ENCODE measurements at places on chromosomes 1 and 21.

GRCh38 chr1:25039229-25039628 lies 109.2 kb upstream of the RUNX3 start:
- DNase-seq: no peak

DNA sequence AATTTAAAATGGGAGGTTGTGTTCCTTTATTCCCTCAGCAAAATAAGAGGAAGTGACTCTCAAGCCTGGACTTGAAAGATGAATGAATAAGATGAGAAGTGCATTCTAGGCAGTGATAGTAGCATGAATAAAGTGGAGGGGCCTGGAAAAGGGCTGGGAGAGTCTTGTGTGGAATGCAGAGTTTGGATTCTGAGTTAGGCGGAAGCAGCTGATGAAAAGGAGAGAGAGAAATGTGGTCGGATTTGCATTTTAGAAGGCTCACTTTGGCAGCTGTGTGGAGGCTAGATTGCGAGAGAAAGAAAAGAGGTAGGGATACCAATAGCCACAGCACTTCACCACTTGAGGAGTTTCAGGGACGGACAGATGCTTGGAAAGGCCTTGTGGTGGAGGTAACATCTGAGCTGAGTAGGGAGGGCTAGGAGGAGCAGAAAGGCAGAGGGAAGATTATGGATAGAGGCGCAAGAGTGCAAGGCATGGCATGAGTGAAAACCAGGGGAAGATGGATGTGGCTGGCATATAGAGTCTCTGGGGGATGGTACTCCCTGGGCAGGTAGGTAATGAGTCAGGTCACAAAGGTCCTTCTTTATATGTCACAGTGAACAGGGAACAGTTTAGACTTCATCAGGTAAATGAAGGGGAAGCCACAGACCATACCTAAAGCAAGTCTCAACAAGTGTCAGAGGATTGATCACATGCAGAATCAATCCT lies 59.6 kb downstream of the ST3GAL3 start:
- no peak for DNase-seq

- no peak for DNase-seq
Observed at GRCh38 chr1:173212952-173213491, 5.9 kb upstream of the TNFSF4 start.

DNA sequence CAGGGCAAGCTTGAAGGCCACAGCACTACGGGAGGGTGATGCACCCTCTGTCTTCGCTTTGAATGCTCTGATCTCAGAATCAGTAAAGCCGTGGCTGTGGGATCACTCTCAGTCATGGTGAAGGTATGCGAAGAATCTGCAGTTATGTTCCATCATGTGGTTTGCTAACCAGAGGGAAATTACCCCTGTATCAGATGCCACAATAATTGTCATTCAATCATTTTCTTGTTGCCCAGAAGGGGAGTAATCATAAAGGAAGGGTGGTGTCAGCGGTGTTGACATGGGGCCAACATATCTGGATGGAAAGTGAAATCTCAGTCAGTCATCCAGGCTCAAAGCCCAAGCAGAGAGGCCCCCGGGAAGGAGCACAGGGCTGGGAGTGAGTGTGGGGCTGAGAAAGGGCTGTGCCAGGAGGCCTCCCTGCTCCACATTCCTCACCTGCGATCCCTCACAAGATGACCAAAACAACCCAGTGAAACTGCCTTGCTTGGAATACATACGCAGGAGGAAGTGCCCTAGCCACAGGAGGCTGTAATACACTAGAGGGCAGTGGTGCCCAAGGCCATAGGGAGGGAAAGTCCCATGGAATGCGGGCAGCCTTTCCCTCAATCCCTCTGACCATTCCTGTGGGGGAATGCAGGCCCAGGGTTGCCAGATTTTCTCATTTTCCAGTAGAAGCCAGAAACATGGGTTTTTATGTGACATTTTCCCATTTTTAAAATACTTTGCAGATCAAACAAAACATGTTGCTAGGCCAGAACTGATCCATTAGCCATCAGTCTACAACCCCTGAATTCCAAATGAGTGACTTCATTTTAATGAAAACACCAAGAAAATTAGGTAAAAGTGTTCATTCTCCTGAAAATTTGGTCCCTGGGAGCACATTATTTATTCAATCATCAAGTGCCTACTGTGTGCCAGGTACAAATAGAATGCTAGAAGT lies 95.7 kb upstream of the VANGL1 start:
- DNase-seq: peak; percentile 36

DNA sequence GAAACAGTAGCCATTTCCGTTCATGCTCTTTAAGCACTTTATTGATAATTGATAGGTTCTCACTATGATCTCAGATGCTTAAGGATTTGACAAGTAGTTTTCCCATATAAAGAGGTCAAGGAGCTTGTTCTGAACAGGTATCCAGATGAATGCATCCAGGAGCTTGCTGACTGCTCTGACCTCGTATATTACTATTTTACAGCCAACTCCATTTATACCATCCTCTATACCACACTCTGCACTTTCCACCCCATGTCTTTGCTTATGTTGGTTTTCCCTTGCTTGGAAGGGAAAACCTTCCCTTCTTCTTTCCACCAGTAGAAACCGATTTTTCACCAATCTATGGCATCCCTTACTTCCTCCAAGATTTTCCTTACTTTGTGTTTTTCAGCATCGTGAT lies 107.2 kb downstream of the LHX9 start:
- no peak for DNase-seq

DNA sequence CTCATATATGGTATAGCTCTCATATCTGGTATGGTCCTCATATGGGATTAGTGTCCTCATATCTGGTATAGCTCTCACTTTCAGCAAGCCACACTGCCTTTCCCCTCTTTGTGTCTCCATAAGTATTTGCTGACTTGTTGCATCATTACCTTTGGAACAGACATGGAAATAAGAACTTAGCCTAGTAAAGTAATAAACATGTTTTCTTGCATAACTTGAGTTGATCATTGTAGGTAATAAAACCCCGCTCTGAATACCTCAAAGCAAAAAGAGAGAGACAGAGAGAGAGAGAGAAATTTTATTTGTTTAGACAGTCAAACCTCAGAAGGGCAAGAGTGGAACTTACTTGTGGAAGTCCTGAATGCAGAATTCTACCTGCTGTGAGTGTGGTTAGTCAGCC lies 170.3 kb downstream of the GREM2 start:
- DNase-seq: no peak

DNA sequence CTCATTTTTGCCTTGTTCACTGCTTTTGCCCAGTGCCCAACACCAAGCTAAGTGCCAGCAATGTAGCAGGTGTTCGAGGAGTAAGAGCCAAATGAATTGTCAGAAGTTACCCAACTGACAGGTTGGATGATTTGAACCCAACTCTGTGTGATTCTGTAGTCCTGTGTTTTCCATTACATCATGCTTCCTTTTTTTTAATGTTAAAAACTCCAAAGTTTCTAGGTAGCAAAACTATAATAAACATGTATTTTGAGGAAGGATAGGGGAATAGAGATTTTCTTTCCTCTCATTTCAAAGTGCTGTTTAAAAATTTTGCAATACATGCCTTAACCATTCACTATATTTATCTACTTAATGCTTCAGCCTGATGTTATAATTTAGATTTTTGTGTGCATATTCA lies 34.1 kb downstream of the BCL9 start:
- no peak for DNase-seq

DNA sequence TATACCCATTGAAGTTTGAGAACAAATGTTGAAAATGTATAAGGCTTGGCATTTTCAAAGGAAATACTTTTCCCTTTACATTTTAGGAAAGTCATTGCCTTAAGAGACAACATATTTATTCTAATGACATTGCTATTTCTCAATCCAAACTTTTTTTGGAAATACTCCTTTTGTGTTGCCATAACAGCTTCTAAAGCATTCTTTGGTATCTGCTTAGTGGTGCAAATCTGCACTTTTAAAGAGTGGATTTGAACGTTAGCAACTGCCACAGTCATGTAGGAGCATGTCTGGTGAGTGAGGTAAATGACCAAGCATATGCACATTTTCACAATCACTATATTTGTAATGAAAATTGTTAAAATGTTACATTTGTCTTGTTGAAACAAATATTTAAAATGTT lies 124.4 kb upstream of the GORAB start:
- no peak for DNase-seq

GRCh38 chr1:116737020-116737854 lies 17.0 kb upstream of the CD2 start:
- DNase-seq: peak; percentile 30

GRCh38 chr21:27776925-27777553 lies 810.2 kb upstream of the ADAMTS5 start:
- no peak for DNase-seq

DNA sequence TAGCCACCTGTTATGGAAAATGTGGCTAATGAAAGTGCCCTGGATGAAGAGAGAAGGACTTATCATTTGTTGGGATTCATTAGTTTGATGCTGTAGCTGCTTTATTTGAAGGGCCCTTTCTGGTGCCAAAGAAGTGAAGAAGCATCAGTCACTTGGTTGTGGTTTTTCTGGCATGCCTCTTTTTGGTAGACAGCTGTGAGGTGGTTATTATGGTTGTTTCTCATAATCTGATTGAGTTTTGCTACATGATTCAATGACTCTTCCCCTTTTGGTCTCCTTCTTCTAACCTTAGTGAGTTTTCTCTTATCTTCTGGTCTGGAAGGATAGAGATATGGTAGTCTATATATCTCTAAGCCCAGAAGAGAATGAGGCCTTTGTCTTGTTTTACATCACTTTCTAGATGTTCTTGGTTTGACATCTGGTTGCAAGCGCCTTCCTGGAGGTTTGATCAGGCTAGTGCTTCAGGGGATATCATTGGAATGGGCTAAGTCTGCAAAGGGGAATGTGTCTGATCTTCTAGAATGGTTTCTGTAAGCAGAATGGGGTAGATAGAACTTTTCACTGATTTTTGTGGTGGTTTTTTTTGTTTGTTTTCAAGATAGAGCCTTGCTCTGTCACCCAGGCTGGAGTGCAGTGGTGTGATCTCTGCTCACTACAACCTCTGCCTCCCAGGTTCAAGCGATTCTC lies 26.0 kb downstream of the ARID1A start:
- DNase-seq: no peak

GRCh38 chr1:150511551-150511950 lies 3.6 kb downstream of the ECM1 start:
- no peak for DNase-seq

DNA sequence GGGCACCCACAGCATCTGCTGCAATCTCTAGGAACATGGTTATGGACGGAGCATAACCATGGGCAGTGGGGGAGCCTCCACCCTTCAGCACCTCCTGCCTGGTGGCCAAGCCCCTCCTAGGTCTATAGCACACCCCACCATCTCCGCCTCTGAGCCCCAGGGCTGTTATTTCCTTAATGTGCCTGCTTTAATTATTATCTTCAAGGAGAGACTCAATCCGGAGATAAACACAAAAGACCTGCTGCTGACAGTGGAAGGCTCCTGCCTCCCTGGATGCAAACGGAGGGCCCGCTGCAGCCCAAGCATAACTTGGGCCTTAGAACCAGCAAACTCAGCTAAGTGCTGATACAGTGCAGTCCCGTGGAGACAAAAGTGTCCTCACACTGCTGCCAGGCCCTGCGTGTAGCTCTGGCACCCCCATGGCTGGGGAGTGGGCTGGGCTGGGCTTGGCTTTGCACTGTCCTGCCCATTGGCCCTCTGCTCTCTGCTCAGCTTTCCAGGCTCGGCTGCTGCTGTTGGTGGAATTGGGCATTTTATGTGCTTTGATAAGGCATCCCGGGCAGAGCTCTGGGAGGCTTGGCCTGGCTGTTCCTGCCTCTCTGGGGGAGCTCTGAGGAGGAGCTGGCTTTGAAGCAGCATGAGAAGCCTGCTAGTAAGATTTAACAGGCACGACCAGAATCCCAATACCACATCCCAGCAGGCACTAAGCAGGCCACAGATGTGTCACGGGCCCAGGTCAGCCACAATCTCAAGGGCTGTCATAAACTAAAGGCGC lies 620.2 kb downstream of the PTPRU start:
- DNase-seq: no peak

DNA sequence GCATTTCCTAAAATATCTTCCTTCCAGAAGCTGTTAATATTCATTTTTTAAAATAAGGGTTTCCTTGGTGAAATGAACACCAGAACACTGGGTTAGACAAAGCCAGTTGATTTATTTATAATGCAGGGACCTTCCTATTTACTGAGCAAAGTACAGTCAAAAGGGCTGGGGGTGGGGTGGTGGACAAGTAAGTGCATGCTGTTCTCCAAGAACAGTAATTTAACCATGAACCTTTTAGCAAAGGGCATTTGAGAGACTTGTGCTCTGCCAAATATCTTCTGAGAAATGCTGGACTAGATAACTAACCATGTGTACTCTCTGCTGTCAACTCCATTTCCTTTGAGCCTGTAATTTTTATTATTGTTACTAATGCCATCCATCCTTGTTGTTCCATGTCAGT lies 100.2 kb downstream of the OMA1 start:
- no peak for DNase-seq

- DNase-seq: no peak
Observed at GRCh38 chr1:184569106-184569505, 182.3 kb downstream of the C1orf21 start.

DNA sequence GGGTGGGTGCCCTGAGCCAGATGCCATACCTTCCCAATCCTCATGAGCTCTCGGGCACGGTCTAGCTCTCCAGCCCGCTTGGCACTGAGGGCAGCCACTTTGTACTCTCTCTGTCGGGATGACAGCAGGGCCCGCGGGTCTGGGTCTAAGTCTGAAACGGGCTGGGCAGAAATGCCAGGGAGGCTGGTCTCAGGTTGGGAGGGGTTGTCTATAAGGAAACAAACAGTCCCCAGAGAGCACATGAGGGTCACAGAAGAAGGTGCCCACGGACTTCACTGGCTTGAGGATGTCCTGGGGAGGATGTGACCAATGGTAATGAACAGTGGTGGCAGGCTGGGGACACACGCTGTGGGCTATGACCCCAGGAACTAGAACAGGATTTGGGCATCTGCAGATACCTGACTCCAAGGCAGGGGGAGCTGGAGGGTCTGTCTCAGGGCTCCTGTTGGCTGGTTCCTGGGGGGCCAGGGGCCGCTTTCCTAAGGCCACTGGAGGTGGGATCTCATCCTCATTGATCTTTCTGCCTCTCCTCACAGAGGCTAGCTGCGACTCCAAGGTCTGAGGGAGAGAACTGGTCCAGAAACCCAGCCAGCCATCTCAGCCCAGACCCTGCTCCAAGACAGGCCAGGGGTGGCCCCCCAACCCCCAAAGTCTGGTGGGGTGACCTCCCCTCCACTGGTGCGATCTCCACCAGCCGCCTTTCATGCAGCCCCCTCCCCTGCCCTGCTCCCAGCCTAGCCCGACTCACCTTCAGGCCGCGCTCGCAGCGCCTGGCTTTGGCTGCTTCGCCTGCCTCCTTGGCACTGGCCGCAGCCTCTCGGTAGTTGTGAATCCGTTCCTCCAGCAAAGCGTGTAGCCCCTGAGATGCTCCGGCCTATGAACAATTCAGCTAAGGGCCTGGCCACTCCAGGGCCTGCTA lies 6.1 kb downstream of the CC2D1B start:
- no peak for DNase-seq

All from right kidney (tissue), 9 donors.